ENCODE measurements at places on chromosomes 13 and 19. TPM values are rescaled to one million over a fixed set of nuclear protein-coding genes. Genes with fewer than 3 reads are reported as not detected.

- no peak for DNase-seq
- H3K4me1 ChIP-seq = no peaks in the 10 kb centered on the region
- no peak overlapping the region for H3K4me3 ChIP-seq
- H3K27ac ChIP-seq = no peak overlapping the region
These were observed 253.3 kb downstream of the LMO7 start for GRCh38 chr13:75889427-75889826.

DNA sequence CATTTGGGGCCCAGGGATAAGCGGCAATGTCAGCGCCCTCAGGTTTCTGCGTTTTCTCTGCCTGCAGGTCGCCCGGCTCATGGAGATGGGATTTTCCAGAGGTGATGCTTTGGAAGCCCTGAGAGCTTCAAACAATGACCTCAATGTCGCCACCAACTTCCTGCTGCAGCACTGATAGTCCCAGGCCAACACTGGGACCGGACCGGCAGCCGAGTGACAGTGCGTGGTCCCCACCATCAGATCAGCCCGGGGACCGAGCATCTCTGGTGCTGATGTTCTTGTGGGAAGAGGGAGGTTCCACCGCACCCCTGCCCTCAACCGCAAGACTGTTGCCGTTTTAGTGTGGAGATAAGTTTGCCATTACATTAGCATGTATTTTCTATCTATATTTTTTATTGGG, 78.0 kb upstream of the GPR183 start:
- no peaks in the 10 kb centered on the region for H3K4me1 ChIP-seq
- H3K27ac ChIP-seq = no peak overlapping the region
- no peak overlapping the region for H3K4me3 ChIP-seq
- no peaks in the 10 kb centered on the region for H3K36me3 ChIP-seq
- no peak for DNase-seq

- H3K4me3 ChIP-seq = no peak overlapping the region
- DNase-seq = no peak
- H3K27me3 ChIP-seq = no peaks in the 10 kb centered on the region
- peak overlapping the region; percentile 90 for H3K27ac ChIP-seq
These were observed 5.3 kb downstream of the SPPL2B start for GRCh38 chr19:2333807-2334211.

DNA sequence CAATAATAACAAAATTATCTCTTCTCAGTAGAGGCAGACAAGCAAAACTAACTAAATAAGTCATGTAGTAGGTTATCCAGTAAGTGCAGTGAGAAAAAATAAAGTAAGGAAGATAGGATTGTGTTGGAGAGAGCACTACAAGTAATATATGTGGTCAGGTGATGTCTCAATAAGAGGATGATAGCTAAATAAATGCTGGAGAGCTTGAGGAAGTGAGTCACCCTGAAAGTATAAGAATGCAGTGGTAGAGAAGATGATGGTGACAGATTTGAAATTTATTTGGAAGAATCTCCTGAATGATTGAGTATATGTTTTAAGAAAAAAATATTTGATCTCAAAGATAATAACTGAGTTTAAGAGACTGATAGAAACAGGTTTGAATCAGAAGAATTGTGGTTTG, 152.2 kb upstream of the PRR20A start:
- H3K27ac ChIP-seq = no peak overlapping the region
- no peaks in the 10 kb centered on the region for H3K27me3 ChIP-seq
- H3K4me3 ChIP-seq = no peak overlapping the region
- no peaks in the 10 kb centered on the region for H3K4me1 ChIP-seq
- DNase-seq = no peak
- no peaks in the 10 kb centered on the region for H3K36me3 ChIP-seq

DNA sequence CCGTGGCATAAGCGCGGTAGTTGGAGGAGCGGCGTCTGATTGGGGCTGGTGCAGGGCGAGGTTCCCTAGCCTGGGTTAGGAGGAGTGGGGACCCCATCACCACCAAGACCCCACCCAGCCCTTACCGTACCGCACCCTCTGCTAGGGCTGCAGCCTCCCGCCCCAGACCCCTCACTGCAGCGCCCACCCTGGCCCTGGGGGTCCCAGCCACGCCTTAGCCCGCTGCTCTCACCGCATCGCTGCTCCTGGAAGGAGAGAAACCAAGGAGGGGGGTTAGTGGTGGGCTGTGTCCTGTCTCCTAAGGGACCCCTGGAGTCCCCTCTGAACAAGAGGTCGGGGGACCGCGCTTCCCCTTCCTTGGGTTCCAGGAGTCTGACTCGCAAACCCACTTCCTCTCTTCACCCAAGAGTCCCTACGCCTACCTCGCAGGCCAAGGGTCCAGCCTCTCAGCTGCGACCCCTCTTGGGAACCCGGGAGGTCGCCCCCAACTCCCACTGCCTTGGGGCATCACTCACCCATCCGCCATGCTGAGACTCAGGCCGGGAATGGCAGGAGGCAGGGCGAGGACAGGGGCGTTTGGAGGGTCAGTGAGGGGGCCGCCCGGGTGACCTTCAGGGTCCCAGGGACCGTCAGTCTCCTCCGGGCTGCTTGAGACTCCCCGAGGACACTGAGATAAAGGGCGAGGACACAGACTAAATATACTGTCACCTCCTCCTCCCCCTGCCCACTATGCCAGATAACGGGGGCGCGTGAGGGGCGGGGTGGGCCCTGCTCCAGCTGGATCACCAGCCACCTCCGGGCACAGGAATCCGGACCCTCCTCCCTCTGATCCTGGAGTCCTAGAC, at the start of gene TNNI3:
Gene TNNI3, minus strand, starts transcription at position 669 of the 845 bp plus-strand sequence. Its CDS starts 143 bp downstream, at position 526.
- H3K27me3 ChIP-seq = peaks cover 39% of the 10 kb centered on the region
- H3K27ac ChIP-seq = no peak within 1 kb of the TSS
- no peaks in the 10 kb centered on the region for H3K4me1 ChIP-seq
- H3K4me3 ChIP-seq = no peak within 1 kb of the TSS
- no peak for DNase-seq

DNA sequence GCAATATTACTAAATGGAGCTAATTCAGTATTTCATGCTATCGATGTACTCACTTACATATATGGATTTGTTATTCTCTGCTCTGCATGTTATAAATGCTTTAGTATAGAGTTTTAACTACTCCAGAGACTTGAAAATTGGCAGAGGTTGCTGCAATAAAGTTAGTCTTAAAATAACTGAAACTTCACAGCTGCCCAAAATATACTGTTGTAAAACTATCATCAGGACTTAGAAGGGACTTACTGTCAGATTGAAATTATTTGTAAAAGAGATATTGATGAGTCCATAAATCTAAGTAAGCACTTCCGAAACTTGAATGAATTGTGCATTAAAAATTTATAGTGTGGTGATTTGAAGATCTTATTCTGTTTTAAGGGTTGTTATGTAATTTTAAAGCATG, 1178.2 kb upstream of the PCDH20 start:
- no peak for DNase-seq
- no peak overlapping the region for H3K4me3 ChIP-seq
- no peaks in the 10 kb centered on the region for H3K36me3 ChIP-seq
- H3K27me3 ChIP-seq = no peaks in the 10 kb centered on the region
- H3K27ac ChIP-seq = no peak overlapping the region
- H3K4me1 ChIP-seq = no peaks in the 10 kb centered on the region

- no peaks in the 10 kb centered on the region for H3K36me3 ChIP-seq
- H3K27ac ChIP-seq = no peak overlapping the region
- peak overlapping the region; percentile 90 for H3K4me3 ChIP-seq
- H3K27me3 ChIP-seq = no peaks in the 10 kb centered on the region
- peaks cover 7% of the 10 kb centered on the region for H3K4me1 ChIP-seq
These were observed 586 bp downstream of the MRI1 start for GRCh38 chr19:13764821-13765394.

DNA sequence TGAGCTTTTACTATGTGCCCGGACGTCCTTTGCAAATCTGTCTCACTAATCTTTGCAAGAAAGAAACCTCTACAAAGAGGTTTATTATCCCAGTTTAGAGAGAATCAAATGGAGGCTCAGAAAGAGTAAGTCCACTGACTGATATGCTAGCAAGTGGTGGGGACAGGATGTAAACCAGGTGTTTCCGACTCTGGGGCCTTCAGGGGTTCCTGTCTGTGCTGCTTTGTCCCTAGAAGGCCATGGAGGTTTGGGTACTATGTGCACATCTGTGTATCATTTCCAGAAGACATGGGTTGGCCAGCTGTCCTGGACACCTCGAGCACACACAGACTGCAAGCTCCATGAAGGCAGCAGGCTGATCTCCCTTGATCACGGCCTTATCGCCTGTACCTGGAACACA, 1.2 kb upstream of the KPTN start:
- peak overlapping the region; percentile 90 for H3K27ac ChIP-seq
- no peak overlapping the region for H3K4me3 ChIP-seq
- H3K4me1 ChIP-seq = peaks cover 6% of the 10 kb centered on the region
- H3K27me3 ChIP-seq = no peaks in the 10 kb centered on the region

DNA sequence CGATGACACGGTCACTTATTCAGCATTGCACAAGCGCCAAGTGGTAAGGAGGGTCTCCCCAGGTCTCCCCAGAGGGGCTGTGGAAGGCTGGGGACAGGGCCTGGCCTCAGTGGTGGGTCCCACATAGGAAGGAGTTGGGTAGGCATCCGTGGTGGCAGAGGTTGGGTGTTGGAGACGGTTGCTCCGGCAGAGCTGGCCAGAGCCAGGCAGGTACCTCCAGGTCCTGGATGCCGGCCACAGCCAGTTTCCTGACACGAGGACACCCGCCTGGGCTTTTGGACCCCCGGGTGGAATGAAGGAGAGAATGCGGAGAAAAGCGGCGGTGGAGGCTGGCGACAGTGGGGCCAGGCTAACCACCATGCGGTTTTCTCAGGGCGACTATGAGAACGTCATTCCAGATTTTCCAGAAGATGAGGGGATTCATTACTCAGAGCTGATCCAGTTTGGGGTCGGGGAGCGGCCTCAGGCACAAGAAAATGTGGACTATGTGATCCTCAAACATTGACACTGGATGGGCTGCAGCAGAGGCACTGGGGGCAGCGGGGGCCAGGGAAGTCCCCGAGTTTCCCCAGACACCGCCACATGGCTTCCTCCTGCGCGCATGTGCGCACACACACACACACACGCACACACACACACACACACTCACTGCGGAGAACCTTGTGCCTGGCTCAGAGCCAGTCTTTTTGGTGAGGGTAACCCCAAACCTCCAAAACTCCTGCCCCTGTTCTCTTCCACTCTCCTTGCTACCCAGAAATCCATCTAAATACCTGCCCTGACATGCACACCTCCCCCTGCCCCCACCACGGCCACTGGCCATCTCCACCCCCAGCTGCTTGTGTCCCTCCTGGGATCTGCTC, 1.3 kb upstream of the FFAR1 start:
- no peak for DNase-seq
- H3K27me3 ChIP-seq = no peaks in the 10 kb centered on the region
- H3K4me1 ChIP-seq = no peaks in the 10 kb centered on the region
- H3K36me3 ChIP-seq = no peaks in the 10 kb centered on the region

Gene ZNF829
- 2.0 TPM for total RNA-seq

Gene ERICH6B
- total RNA-seq = not detected

Gene FAM124A
- 0.60 TPM for total RNA-seq

All from hepatocyte (in vitro differentiated cells).